ENCODE measurements at places on chromosomes 2 and 18.
A peak's percentile ranks its signal among the peaks of the same experiment; 100 is the strongest.

- no peak for DNase-seq
These were observed 58.7 kb upstream of the CELF4 start for GRCh38 chr18:37624318-37624717.

DNA sequence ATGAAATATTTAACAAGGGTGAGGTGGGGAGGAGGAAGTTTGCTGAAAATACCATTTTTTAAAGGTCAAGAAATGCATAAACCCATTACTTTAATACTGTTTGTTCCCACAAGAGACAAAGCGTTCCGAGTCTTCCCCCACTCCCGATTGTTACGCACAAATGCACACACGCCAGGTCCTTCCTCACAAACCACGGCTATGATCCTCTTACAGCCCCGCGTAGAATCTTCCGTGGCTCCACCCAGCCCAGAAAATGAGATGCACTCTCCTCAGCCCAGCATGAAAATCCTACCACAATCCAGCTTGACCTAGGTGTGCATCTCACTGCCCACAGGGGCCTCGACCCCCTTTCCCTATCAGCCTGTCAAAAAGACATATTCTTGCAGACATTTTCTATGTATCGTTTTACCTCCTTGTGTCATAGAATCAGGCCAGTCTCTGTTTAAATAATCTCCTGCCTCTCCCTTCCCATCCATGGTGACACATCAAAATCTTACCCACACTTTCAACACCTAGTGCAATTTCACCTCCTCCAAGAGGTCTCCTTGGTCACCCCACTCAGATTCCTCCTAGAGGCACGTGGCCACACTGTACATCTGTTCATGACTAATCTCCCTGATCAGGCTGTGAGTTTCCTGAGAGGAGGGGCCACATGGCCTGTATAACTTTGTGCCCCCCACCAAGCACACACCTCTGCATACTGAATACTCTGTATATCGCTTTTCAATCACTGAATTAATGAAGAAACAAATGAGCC lies 491.0 kb upstream of the KLHL29 start:
- DNase-seq = peak; percentile 86

- DNase-seq = no peak
These were observed 12.4 kb downstream of the RALB start for GRCh38 chr2:120265006-120265405.

DNA sequence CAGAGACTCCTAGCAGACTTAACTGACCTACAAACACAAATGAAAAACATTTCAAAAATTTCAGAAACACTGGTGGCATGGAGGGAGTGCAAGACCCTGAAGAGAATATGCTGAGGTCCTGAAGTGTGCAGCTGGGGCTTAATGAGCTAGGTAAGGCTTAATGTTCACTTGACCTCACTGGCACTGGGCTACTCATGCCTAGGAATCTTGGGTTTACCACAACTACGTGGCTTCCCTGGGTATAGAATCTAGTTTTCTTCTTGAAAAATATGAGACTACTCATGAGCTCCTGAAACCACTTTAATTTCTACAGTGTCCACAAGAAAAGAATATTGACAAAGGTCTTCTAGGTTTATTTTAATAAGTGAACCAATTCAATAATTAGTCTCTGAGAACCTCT lies 139.8 kb downstream of the HNMT start:
- DNase-seq = peak; percentile 27

- no peak for DNase-seq
These were observed 5.6 kb downstream of the FRZB start for GRCh38 chr2:182860858-182861257.

DNA sequence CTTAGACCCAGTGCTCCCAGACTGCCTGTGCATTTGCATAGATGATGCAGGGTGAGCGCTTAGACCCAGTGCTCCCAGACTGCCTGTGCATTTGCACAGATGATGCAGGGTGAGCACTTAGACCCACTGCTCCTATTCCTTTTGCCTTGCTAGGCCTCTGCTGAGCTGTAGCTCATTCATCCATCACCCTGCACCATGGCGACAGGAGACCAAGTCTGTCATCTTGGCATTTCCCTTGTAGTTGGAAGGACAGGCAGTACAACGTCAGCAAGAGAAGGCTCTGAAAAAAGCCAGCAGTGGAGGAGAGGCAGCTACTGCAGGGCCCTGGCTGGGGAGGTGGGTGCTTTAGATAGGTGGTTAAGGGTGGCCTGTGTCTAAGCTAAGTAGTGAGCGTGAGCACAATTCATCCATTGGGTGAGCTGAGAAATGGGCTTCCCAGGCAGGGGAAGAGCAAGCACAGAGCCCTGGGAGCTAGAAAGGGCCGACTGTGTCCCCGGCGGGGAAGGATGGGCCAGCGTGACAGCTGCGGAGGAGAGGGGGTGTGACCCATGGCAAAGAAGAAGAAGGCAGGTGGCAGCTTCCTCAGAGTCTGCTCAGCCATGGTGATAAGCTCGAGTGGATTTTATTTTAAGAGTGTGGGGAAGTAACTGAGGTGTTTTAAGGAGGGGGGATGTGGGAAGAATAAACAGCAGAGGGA lies 108.8 kb downstream of the LPIN1 start:
- no peak for DNase-seq

- DNase-seq = no peak
These were observed 190.6 kb downstream of the ACKR3 start for GRCh38 chr2:236760246-236760645.

DNA sequence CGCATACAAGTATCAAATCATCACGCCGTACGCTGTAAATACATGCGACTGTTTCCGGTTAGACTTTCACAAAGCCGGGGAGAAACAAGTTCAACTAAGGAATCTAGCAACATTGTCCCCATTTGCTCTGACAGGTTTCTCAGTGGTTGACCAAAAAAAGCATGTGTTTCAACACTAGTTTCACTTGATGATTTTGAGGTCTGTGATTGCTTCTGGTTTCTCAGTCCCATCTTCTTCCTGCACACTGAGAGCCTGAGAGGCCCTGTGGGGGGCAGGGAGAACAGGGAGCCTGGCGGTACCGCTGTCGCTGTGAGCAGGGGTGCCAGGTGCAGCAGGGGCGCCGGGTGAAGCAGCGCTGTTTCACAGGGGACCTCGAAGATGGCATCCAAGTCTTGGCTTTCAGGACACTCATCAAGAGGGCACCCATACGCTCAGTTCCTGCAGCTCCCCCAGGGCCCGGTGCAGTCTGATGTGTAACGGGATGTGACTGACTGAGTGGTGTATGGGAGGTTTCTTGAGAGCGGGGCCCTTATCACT lies 270.9 kb downstream of the TWIST2 start:
- DNase-seq = no peak

- peak; percentile 38 for DNase-seq
These were observed 181.0 kb upstream of the CDH2 start for GRCh38 chr18:28357766-28358401.

- DNase-seq = peak; percentile 31
These were observed 164.3 kb downstream of the BCL2 start for GRCh38 chr18:63155169-63155852.

DNA sequence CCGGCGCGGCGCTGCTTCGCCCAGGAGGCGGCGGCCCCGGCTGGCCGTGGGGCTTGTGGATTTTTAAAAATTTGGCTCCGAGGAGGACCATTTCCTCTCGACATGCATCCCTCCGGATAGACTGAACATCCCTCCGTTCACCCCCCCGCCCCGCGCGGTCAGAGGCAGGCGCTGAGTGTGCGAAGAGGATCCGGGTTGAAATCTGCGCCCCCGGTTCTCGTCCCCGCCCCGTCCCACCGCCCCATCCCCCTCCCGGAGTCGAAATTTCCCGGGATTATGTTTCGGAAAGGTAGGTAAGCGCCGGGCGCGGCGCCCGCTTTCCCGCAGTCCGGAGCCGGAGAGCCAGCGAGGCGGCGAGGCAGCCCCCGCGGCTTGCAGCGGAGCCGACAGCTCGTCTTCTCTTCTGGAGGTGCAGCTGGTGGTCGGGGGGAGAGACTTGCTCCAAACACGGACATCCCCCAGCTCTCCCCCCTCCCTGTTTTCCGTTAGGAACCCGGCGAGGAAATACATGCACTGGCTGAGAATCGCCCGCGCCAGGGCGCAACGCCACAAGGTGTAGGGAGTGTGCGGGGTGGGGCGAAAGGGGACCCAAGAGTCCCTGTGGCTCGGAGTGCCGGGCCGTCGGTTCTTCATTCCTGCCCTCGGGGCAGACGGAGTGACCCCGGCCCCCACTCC lies at the start of gene PRKCE:
Gene PRKCE, plus strand, starts transcription at position 261 of the 675 bp plus-strand sequence.
- no peak for DNase-seq
